Eye (tissue), 1 donor: ENCODE measurements at places on chromosomes 5 and 9.

- no peak for DNase-seq
Measured at GRCh38 chr5:168842571-168843205, 263.5 kb upstream of the PANK3 start.

DNA sequence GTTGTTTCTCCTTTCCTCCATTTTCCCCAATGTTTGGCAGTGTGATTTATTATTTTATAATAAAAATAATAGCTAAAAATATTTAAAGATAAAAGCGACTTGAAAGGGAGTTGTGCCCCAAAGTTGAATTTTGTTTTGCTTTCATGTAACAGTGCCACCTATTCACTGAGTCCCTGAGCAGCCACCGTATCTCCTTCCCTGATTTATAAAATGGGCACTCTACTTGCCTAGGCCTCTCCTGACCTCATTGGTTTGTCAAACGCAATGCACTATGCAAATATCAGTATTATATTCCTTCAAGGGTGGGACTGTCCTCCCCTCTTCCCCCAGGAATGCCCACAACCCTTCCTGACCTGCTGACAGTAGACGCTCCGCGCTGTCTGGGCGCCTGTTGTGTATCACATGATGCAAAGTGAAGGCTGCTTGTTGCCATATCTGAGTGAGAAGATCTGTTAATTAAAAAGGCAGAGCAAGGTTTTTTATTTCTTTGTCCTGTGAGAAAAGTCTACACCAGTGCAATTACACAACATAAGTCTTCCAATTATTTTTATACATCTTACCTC lies 81.4 kb downstream of the TTC39B start:
- DNase-seq, result no peak

DNA sequence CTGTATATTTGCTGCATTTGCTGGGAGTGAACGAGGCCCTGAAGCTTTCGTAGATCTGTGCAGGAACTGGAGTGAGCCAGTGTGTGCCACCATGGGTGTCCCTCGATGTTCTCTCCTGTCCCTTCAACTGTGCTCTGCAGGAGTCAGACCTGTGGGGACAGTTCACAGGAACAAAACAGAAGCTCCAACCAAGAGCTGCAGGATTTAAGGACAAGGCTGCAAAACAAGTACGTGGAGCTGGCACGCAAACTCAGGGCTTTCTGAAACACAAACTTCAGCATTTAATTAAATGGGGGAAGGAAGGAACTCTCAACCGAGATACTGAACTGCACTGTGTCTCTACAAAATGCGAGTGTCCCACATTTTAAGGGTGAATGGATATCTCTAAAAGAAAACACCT lies 24.2 kb downstream of the BASP1 start:
- no peak for DNase-seq

DNA sequence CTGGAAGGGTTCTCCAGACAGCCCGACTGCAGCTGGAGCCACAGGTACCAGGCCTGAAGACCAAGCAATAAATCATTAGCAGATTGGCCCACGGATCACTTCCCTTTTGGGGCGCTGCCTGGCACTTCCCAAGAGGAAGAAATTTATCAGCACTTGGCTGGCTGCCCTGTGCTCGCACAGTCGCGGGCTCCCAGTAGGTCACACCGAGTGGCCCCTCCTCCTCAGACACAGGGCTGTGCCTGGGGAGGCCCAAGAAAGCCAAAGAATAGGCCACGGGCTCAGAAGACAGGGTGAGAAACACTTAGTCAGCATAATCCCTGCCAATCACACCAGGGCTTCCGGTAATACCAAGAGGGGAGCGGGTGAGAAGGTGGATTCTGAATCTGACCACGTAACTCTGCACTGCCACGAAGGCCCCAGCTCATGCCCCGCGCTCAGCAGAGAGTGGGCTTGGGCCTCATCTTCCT lies 115.7 kb upstream of the MSX2 start:
- DNase-seq, result no peak

- no peak for DNase-seq
Measured at GRCh38 chr5:135776457-135776856, 58.0 kb upstream of the SLC25A48 start.

DNA sequence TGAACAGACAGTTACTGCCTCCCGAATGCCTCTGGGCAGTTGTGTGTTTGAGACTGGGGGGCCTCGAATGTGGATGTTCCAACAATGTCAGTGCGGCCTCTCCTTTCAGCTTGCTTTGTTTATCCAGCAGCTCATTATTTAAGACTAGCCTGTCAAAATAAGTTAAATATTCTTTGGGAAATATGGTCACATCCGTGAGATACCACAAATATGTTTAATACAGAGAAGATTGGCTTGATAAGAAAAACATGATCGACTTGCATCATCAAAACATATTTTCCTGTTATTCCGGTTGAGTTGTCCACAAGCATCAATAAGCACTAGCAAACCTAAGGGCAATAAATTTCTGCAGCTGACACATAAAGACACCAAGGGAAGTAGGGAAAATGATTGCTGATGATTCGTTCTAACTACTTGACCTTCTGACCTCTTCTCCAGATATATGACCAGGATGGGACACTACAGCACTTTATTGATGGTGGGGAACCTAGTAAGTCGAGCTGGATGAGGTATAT lies 66.5 kb downstream of the PRDM6 start:
- DNase-seq, result peak; percentile 51

- peak; percentile 77 for DNase-seq
Measured at GRCh38 chr5:149371296-149371962, 7.7 kb downstream of the IL17B start.

- no peak for DNase-seq
Measured at GRCh38 chr5:126271141-126271540, 152.1 kb upstream of the GRAMD2B start.

DNA sequence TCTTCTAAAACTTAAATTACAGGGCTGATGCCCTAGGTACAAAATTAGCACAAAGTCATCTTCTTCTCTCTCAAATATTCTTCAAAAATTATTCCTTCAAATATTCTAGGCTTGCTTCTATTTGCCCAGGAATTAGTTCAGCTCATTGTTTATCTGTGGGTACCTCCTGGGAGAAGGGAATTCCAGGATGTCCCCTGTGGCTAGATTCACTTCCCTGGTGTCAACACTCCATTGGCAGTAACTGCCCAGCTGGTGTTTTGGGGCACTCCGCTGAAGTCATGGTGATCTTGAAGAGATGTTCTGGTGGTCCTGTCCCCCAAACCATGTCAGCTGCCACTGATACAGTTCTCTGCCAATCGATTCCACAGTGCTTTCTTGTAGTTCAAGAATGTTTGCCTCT lies 26.2 kb upstream of the TGFBR1 start:
- DNase-seq, result no peak

DNA sequence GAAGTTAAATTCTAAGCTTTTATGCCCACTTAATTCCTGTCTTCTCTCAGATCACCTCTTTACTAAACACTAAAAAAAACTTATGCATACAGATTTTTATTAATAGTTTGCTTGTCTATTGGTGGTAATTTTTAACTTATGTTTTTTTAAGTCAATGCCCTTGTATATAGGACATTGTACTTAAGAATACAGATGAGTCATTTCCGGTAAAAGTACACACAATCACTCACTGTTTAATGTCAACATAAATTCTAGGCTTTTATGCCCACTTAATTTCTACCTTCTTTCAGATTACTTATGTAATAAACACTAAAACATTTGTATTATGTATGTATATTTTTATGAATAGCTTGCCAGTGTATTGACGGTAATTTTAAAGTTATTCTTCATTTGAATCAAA lies 872.8 kb upstream of the CDH9 start:
- no peak for DNase-seq

DNA sequence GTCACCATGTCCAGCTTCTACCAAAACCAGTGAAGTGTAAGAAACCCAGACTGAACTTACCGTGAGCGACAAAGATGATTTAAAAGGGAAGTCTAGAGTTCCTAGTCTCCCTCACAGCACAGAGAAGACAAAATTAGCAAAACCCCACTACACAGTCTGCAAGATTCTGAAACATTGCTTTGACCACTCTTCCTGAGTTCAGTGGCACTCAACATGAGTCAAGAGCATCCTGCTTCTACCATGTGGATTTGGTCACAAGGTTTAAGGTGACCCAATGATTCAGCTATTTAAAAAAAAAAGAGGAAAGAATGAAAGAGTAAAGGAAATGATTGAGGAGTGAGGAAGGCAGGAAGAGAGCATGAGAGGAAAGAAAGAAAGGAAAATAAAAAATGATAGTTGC lies 19.8 kb downstream of the IL7R start:
- DNase-seq, result no peak

- no peak for DNase-seq
Measured at GRCh38 chr9:130419521-130420035, 25.2 kb upstream of the ASS1 start.

GRCh38 chr5:2702096-2702879 lies 49.2 kb downstream of the IRX2 start:
- no peak for DNase-seq

DNA sequence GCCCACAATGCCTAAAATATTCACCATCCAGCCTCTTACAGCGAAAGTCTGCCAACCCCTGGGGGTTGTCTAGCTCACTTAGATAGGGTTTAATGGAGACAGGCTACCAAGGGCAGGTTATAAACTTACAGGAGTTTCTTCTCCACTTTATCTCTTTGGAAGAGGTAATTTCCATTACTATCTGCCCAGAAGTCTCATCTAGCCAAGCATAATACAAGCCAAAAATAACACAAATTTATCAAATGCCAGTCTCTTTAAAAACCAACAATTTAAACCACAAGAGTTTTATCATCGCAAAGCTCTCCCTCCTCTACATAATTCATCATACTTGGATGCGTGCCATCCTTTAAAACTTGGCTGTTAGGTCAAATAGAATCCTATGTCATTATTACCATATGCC lies 6.2 kb downstream of the RBM22 start:
- no peak for DNase-seq

DNA sequence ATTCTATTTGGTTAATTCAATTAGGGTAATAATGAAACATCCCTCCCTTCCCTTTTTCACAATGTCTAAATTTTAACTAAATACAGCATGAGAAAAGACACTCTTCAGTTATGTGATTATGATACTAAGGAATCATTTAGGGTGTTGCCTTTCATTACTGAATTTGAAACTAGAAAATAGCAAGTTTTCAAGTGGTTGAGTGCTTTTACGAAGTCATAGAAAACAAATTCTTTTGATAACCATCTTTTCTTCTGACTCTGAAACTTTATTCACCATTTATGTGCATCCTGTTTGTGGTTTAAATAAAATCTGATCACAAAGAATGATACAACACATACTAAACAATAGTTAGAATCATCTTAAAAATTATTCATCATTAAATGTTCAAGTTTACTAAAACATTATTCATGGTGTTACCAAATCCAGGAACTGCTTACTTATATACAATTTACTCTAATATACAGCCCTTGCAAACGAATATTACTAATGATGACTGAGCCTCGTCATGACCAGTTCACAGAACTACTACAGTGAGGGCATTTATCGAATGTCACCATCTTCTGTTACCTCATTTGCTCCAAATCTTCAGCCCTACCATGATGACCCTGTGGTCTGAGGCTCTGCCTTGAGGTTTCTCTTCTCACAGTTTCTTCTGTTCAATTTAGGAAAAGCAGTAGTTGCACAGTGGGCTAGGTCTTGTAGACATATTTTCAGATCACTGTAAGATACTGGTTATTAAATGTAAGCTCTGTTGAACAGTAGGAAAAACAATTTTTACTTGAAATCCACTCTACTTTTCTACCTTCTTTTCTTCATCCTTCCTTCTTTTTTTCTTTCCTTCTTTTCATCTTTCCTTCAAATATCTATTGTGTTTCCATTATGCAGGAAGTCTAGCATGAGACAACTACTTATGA lies 18.3 kb upstream of the IL9 start:
- no peak for DNase-seq

DNA sequence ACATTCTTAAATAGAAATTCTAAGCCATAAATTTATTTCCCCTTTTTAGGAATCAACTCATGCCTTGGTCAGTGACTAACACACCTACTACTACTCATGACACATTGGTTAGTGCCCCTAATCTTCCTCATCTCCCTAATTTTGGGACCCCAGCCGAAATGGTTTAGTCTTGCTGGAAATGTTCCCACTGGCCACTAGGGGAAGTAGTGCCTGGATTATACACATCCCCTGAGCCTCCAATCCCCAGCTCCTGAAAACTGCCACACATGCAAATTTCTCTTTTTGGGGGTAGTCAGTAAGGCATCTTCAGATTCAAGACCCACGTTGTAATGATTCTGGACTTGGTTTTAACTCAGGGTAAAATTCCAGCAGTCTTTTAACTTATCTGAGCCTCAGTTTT lies 79.8 kb downstream of the HSD17B3 start:
- no peak for DNase-seq

DNA sequence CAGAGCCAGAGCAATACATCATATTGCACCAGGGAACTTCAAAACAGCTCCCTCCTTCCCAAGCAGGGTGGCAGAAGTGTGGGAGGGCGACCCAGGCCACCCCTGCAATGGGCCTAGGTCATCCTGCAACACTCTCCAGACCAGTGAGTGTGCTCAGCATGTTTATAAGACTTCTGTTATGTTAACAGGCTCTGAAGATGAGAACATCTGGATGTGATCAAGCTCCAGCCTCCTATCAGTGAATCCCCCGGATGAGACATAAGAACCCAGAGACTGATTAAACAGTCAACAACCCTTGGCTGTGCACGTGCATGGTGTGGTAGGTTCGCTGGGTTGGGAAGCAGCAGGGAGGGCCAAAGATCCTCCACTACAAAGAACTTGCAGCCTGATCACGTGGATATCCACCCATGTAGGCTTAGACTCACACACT lies 63.3 kb downstream of the ABCA1 start:
- no peak for DNase-seq

DNA sequence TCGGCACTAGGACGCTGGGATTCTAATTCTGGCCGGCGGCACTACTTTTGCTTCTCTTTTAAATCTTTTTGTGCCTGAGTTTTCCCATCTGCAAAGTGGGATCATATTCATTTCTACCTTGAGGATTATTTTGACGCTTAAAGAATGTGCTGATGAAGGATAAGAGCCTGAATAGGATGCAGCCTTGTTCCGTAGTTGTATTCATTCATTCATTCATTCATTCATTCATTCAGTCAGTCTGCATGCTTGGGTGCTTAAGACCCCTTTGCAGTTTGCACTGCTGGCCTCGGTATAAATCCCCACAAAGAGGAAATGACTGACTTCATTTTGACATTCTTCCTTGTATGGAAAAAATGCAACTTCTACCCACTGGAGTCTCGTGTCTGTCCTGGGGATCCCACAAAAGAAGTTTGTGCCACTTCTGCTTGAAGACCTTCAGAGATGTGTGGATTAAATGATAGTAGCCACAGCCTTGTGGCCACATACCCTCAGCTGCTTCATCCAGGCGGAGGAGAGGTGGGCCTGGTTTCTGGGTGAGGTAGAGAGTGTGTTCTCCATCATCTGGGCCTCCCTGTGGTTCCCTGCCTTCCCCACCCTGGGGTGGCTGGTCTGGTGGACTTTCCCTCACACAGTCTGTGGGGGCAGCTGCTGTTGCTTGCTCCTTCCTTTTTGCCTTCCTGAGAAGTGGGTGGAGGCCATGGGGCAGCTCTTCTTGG lies 62.6 kb downstream of the PPARGC1B start:
- no peak for DNase-seq

DNA sequence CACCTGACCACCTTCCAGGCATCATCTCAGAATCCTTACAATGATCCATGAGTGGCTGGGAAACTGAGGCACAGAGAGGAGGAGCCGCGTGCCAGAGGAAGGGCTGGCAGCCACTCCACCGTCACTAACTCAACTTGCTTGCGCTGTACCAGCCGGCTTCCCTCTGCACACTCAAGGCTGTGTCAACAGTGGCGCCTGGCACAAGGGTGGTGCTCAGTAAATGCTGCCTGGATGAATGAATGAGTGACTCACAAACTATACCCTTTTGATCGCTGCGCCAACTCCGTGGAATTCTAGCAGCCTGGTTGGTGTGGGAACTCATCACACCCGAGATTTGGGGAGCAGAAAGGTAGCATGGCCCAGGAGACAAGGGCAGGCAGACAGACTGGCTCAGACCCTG lies 21.9 kb downstream of the PRRX2 start:
- no peak for DNase-seq

- DNase-seq, result no peak
Measured at GRCh38 chr5:154202379-154203260, 12.1 kb downstream of the GALNT10 start.
